Stimulated activated naive CD4-positive, alpha-beta T cell (primary cell): ENCODE measurements at places on chromosomes 2 and 18.

GRCh38 chr18:28903306-28903705, 726.4 kb upstream of the CDH2 start:
- DNase-seq: no peak

DNA sequence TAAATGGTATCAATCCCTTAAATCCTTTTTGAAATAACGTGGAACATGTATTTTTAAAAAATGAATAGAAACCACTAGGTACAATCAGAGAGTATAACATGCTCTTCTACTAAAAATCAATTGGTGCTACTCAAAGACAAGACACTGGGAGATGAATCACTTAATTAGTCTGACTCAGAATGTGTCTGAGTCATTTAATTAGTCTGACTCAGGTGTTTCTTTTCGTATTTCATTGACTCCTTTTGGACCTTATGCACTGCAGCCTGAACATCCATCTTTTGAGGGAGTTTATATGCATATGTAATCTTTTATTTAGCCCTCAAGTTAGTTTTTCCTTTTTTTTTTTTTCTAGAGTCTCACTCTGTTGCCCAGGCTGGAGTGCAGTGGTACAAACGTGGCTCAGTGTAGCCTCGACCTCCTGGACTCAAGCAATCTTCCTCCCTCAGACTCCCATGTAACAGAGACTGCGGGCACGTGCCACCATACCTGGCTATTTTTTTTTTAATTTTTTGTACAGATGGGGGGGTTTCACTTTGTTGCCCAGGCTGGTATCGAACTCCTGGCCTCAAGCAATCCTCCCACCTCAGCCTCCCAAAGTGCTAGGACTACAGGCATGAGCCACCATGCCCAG, 26.5 kb downstream of the PPP4R3B start:
- no peak for DNase-seq

DNA sequence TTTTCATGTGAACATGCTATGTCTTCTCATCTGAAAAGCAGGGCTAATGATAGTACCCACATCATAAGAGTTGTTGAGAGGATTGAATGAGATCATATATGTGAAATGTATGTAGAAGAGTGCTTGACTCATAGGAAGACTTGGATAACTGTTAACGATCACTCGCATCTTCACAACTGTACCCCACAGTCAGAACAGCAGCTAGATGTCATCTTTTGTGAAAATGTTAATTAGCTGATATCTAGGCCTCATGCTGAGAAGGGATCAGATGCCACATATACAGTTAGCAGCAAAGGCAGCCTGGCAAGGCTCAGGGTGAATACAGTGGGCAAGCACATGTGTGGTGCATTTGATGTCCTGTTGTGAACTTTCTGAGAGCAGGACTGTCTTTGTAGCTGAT, 24.2 kb downstream of the MAP3K20 start:
- no peak for DNase-seq

DNA sequence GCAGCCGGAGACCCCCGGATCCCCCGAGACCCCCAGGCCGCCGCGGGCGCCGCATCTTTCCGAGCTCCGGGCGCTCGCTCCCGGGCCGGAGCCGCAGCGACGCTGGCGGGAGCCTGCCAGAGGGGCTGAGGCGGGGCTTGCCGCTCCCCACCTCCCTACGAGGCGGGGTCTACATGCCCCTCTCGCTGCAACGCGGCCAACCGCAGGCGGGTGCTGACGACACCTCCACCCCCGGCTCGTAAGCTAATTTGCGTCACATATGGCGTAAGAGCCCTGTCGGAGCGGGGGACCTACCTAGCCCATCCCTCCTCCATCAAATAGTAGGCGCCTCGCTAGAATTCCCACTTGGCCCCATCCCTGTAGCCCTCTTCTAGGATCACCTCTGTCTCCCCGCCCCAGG, at the start of gene PTPRN:
PTPRN (minus strand) TSS at position 124 of the 400 bp plus-strand sequence; CDS start at position 55, 69 bp downstream.
- DNase-seq: no peak

DNA sequence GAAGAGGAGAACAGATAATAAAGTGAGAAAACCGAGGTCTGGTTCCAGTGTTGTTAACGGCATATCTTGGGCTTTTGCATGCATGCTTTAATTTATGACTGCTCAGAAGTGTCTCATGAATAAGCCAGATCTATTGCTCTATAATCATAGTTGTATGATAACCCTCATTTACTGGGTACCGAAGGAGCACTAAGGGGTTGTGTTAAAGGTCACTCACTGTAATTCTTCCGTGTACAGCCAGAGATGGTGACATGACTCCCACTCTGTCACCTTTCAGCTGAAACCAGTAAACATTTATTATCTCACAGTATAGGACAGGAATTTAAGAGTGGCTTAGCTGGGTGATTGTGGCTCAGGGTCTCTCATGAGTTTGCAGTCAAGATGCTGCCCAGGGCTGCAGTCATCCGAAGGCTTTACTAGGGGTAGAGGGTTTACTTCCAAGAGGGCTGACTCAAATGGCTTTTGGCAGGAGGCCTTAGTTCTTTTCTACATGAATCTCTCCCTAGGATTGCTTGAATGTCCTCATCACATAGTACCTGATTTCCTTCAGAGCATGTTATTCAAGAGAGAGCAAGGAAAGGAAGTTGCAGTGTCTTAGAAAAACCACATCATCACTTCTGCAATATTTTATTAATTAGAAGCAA, 107.0 kb downstream of the NAB1 start:
- no peak for DNase-seq

DNA sequence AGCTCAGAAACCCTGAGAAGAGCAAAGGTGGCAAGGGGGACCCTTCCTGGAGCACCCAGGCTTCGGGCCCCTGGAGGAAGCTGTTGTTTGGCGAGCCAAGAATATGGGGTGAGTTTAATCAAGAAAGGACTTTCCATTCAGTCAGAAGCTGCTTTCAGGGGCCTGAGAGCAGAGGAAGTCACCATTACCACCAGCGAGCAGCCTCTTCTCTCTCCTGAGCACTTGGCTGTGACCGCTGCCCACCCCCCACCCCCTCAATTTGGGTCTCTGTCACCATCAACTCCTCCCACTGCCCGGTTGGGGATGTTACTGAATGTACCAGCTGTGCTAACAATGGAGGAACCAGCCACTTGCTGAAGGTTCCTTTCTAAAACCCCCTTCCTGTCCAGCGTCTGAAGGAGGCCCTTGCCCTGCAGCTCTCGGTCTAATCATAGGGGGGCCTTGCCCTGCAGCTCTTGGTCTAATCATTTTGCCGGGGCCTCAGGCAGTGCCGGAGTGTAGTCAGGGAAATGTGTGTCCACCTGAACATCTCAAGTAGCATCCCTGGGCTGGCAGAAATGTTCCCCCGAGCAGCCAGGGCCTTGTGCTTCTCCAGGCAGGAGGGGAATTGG, 943 bp downstream of the INPP5D start:
- DNase-seq: no peak

- peak; percentile 74 for DNase-seq
Observed at GRCh38 chr2:174902506-174903263, 102.5 kb downstream of the CHN1 start.

DNA sequence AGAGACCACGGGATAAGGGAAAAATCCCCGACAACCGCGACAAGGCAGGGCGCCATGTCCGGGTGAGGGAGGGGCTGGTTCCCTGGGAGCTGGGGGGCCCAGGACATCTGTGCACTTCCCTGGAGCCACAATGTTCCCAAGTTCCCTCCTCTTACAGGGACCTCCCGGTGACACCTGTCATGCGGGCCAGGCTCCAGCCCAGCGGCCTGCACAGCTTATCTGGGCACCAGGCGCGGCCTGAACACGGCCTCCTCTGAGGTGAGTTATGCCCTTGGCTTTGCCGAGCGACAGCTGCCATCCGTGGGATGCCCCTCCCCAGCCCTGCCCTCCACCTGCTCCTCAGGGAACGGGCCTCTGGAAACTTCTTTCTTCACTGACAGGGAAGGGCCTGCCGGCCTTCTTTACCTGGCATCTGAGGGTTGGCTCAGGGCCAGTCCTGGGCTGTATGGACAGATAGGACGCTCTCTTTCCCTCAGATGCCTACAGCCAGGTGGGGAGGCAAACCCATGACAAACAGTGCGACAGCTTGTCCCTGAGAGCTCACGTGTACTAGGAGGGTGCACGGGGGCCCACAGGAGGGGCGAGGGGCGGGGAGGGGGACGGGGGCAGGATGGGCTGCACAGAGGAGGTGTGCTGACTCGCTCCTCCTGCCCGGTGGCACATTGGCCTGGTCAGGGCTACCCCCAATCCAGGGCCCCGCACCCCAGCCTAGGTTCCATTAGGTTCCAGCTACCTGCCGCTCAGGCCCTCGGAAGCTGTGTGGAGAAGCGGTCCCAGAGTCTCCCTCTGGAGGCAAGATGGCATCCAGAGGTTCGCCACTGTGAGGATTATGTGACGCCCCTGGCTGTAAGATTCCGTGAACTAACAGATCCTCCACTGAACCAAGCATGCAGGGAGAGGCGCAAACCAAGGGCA, 34.9 kb upstream of the HPCAL1 start:
- no peak for DNase-seq

DNA sequence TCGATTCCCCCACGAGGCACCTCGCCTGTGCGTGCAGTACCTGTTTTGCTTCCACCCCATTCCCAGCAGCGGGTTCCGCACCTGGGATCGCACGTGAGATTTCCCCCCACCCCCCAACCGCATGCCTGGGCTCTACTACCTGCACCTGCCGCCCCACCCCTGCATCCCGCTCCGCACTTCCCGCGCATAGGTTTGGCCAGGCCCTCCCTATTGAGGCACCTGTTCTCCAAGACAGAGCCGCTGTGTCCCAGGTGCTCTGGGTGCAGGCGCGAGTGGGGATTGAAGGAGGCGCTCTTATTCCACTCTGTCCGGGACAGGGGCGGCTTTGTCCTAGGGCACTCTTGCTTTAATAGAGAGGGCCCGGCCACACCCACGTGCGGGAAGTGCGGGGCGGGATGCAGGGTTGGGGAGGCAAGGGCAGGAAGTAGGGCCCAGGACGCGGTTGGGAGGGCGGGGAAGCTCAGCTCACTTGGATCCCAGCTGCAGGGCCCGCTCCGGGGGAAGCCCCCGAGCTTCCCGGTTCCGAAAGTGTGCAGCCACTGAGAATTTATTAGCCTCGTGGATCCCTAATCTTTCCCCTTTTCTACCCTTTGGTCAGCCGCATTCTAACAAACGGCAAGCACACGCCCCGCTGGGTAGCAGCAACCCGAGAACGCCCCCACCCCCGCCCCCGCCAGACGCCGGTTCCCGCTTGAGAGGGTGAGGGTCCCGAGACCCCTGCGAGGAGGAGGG, 670 bp upstream of the MOCOS start:
- DNase-seq: peak; percentile 6

DNA sequence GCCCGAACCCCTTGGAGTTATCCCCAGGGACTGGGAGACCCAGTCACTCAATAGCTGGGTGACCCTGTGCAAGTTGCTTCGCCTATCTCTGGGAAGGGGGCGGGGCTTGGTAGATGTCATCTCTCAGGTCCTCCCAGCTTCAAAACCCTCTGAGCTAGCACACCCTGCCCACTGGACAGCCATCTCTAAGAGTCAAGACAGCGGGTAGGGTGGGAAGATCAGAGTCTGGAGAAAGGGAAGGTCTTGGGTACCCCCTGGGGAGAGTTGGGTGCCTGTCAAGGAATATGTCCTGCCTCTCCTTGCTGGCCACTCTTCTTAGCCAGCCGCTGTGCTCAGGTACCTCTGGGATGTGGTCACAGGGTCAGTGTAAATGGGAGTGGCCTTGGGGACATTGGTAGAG, 8.0 kb downstream of the GLI2 start:
- DNase-seq: no peak

DNA sequence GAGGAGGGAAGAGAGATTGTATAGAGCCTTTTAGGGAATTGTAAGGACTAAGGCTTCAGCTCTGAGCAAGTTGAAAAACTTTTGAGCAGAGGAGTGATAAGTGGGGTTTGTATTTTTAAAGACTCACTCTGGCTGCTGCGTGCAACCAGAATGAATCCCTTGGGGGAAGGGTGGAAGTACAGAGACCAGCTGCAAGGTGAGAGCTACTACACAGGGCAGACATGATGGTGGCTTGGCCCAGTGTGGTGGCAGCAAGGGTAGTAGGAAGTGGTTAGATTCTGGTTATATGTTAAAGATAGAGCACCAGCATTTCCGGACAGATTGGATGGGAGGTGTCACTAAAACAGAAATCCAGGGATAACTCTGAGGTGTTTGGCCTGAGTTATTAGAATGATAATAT, 10.1 kb upstream of the SESTD1 start:
- no peak for DNase-seq

GRCh38 chr2:136081582-136082210, 36.3 kb downstream of the CXCR4 start:
- no peak for DNase-seq

GRCh38 chr18:72041313-72042032, 502.7 kb downstream of the CBLN2 start:
- DNase-seq: no peak

GRCh38 chr2:70510313-70510712, 43.3 kb downstream of the TGFA start:
- no peak for DNase-seq

- no peak for DNase-seq
Observed at GRCh38 chr18:44909191-44909719, 228.6 kb downstream of the SETBP1 start.

GRCh38 chr2:191612496-191612895, 65.4 kb upstream of the NABP1 start:
- DNase-seq: no peak

GRCh38 chr2:122179492-122180165, 424.2 kb downstream of the TSN start:
- no peak for DNase-seq

DNA sequence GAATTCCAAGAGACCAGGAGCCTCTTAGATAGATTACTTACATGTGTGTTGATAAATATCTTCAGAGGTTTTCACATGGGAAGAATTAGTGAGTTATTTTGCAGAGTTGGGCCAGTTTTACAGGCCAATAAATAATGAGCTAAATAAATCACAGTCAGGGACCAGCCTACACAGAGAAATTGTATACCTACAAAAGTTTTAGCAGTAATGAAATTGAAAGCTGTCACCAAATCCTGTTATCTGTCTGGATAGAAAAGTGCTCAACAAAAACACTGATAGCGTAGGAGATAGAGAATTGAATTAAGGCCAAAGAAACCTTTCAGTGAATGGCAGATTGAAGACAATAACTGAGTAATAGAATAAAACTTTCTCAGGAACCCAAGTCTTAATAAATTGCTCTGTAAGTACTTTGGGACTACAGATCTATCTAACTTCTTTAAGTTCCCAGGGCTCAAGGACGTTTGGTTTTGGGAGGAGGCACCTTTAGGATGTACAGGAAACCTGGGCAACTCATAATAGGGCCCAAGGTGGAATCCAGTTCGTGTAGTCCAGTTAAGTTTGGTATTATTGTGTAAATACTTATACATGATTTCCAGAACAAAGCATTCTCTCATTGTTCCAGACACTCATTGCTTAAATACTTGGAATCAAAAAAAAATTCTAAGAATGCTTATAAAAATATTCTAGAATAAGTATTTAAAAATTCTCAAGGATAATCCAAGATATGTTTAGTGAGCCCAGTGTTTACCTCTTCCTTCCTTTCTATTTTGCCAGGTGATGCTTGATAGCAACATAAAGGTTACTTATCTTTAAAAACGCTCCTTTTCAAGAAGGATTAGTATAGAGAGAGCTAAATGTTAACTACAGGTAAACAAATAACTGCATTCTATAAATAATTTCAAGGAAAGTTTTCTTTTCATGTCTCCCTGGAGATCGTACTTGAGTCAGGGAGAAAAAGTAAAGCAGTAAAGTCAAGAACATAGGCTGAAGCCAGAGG, 134.5 kb downstream of the NCKAP5 start:
- no peak for DNase-seq
